Immature natural killer cell (primary cell): ENCODE measurements at places on chromosomes 12 and 14. TPM values are rescaled to one million over a fixed set of nuclear protein-coding genes. Genes with fewer than 3 reads are reported as not detected.

DNA sequence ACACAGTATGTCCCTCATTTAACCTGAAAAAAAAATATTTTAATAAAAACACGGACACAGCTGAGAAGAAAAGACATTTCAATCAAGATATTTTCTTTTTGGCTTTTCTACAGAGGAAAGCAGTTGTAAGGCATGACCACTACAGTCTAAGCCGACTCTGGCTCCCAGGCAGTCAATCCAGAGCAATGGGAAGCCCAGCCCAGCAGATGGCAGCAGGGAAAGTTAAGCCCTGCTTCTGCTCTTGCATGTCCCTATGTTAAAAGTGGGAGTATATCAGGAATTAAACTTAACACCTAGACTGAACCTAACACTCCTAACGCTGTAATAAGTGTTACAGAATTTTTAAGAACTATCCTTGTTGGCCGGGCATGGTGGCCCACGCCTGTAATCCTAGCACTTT is 19.5 kb upstream of the HAL start:
- no peaks in the 10 kb centered on the region for H3K4me1 ChIP-seq
- no peak overlapping the region for H3K27ac ChIP-seq
- H3K27me3 ChIP-seq: no peaks in the 10 kb centered on the region
- H3K36me3 ChIP-seq: peaks cover 28% of the 10 kb centered on the region
- no peak for DNase-seq

- H3K4me1 ChIP-seq: peaks cover 15% of the 10 kb centered on the region
- H3K27ac ChIP-seq: peak overlapping the region; percentile 69
- H3K27me3 ChIP-seq: peaks cover 4% of the 10 kb centered on the region
- peak overlapping the region; percentile 8 for H3K4me3 ChIP-seq
- peak; percentile 59 for DNase-seq
These were observed 7.9 kb upstream of the PRKAB1 start for GRCh38 chr12:119660076-119660475.

- H3K27me3 ChIP-seq: no peaks in the 10 kb centered on the region
- peaks cover 16% of the 10 kb centered on the region for H3K4me1 ChIP-seq
These were observed 37.5 kb downstream of the ACACB start for GRCh38 chr12:109153821-109154441.

DNA sequence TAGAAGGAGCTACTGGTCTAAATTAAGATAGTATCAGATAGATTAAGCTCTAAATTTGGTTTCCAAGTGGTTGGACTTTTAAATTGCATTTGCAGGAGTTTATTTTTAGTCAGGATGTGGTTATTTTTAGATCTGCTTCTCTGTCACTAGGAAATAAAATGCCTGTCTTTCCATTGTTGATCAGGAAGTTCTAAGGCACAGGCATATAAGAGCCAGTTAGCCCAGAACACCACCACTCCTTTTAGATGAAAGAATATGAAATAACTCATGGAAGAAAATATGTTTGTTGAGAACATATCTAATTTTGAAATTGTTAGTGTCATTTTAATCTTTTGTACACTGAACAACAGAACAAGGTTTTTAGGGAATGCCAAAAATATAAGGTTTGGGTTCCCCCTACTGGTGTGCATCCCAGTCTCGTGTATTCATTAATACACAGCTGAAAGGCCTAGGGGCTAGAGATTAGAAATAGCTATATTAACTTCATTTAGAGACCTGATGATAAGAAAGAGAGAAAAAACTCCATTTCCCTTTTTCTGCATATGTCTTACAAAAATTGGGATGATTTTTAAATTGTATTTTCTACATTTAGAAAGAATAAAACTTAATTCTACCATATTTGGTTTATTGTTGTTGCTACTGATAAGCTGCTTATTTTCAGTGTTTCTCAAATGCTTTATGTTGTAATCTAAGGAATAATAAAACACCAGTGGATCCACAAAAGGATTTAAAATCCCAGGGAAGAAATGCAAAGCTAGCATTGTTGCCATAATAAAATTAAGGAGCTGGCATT is 67.2 kb downstream of the RIC8B start:
- peaks cover 2% of the 10 kb centered on the region for H3K36me3 ChIP-seq
- H3K4me3 ChIP-seq: no peak overlapping the region
- no peak overlapping the region for H3K27ac ChIP-seq

The RNASE7 gene
- polyA plus RNA-seq: not detected

The IL22 gene
- polyA plus RNA-seq: not detected

The P2RX2 gene
- polyA plus RNA-seq: not detected
